Left lung (tissue), 14 donors: ENCODE measurements at places on chromosomes 11 and 22. TPM values are rescaled to one million over a fixed set of nuclear protein-coding genes. Genes with fewer than 3 reads are reported as not detected.

DNA sequence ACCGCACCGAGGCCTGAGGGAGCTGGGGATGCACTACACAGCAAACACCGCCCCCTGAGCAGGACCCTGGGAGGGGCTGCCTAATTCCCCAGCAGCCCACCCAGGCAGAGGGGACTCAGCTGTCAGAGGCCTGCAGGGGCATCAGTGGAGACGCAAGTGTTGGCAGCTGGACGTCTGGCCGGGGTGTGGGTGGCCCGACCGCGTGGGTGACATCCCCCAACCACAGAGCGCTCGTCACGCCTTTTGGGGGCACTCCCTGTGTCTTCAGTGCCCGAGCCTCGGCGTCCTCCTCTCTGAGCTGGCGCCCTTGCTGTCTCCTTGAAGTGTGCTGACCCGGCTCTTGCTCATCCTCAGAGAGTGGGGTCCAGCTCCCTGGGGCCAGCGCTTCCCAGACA lies 150.2 kb downstream of the BRD1 start:
- H3K4me3 ChIP-seq: no peak overlapping the region
- H3K36me3 ChIP-seq: no peaks in the 10 kb centered on the region
- H3K27ac ChIP-seq: no peak overlapping the region

DNA sequence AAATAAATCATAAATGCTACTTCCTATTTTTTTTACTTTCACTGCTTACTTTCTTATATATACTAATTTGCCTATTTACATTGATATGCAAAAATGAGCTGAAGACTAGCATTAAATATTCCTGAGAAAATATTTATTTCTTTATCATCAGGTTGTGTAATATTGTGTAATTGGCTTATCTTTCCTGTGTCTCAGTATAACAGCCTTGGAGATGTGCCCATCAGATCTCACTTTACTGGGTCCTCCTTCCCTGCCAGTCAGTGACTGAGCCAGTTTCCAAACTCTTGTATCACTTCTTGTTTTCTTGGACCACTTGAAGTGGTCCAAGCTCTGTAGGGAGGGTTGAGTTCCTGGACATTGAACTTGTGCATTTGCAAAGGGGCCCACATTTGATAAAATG lies 900.0 kb downstream of the LUZP2 start:
- no peak overlapping the region for H3K27ac ChIP-seq
- no peaks in the 10 kb centered on the region for H3K4me1 ChIP-seq
- no peak overlapping the region for H3K4me3 ChIP-seq
- no peak for DNase-seq
- H3K36me3 ChIP-seq: no peaks in the 10 kb centered on the region
- no peaks in the 10 kb centered on the region for H3K27me3 ChIP-seq

GRCh38 chr22:44505796-44506354 lies 7.8 kb upstream of the RTL6 start:
- no peak overlapping the region for H3K4me3 ChIP-seq
- no peaks in the 10 kb centered on the region for H3K4me1 ChIP-seq
- DNase-seq: no peak

GRCh38 chr11:82976786-82977185 lies 75.2 kb downstream of the DDIAS start:
- no peak for DNase-seq
- no peaks in the 10 kb centered on the region for H3K4me1 ChIP-seq
- H3K27ac ChIP-seq: no peak overlapping the region
- H3K36me3 ChIP-seq: peaks cover 3% of the 10 kb centered on the region
- H3K27me3 ChIP-seq: no peaks in the 10 kb centered on the region
- no peak overlapping the region for H3K4me3 ChIP-seq

GRCh38 chr22:22855617-22856308 lies 31.9 kb upstream of the IGLL5 start:
- H3K4me1 ChIP-seq: no peaks in the 10 kb centered on the region
- no peak overlapping the region for H3K4me3 ChIP-seq
- peaks cover 54% of the 10 kb centered on the region for H3K27me3 ChIP-seq
- no peak overlapping the region for H3K27ac ChIP-seq
- no peak for DNase-seq

- no peak overlapping the region for H3K27ac ChIP-seq
- no peaks in the 10 kb centered on the region for H3K27me3 ChIP-seq
Observed at GRCh38 chr11:111727431-111727830, 38.8 kb downstream of the PPP2R1B start.

DNA sequence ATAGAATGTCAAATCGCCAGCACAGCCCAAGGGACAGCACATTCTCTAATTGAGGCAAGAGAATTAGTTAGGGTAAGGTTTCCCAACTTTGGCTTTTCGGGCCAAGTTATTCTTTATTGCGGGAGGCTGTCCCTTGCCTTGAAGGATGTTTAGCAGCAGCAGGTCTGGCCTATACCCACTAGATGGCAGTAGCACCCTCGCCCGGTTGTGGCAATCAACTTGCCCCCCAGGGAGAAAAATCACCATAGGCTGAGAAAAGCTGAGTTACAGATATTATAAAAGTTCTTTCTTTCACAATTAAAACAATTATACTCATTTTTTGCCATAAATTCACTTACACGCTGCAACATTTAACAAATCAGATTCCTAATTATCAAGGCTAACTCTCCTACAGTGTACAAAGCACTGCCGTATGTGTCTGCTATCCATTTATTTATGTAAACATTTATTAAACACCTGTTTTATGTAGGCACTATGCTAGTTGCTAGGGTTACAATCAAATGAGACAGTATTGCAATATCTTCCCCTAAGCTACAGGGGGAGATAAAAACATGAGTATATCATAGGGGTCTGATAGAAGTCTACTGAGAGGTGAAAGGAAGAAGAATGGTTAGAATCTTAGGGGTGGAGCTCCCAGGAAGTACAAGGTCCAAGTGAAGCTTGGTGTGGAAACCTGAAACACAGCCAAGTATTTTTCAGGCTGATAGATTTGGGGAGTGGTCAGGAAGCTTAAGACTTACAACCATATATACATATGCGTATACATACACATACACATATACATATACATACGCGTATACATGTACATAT lies 452.3 kb downstream of the RAB38 start:
- DNase-seq: no peak
- no peaks in the 10 kb centered on the region for H3K36me3 ChIP-seq
- H3K27me3 ChIP-seq: no peaks in the 10 kb centered on the region
- no peak overlapping the region for H3K4me3 ChIP-seq
- no peak overlapping the region for H3K27ac ChIP-seq

DNA sequence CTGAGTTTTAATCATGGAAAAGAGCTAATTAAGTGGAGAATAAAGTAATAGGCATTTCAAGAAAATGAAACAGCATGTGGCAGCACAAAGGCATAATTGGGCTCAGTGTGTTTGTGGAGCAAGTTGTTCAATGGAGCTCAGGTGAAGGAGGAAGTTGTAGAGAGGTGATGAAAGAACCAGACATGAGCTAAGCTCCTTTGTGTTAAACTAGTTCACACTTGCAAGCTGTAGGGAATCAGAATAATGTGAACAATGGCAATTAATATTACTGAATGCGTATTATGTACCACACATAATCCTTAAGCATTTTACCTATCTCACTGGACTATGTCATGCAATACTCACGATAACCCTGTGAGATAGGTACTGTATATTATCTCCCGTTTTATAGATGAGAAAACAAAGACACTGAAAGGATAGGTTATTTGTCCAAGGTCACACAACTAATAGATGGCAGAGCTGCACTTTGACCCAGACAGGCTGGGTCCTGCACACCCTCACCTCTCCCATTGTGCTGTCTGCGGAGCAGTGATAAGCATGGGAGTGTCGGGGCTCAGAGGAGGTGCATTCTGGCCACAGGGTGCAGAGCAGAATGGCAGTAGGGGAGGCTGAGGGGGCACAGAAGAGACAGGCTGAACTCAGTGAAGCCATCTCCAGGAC lies 8.9 kb downstream of the OLFML1 start:
- DNase-seq: no peak
- no peak overlapping the region for H3K4me3 ChIP-seq
- no peak overlapping the region for H3K27ac ChIP-seq

DNA sequence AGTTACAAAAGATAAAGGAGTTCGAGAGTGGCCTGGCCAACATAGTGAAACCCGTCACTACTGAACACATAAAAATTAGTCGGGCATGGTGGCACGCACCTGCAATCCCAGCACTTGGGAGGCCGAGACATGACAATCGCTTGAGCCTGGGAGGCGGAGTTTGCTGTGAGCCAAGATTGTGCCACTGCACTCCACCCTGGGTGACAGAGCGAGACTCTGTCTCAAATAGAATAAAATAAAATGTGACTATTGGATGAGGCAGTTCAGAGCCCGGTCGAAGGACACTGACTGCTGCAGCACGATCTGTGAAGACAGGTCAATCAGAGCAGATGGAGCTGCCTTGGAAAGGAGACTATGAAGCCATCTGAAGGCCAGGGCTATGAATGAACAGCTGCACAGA lies 37.7 kb upstream of the ANO1 start:
- H3K36me3 ChIP-seq: no peaks in the 10 kb centered on the region
- no peak for DNase-seq
- H3K4me3 ChIP-seq: no peak overlapping the region
- H3K4me1 ChIP-seq: no peaks in the 10 kb centered on the region
- H3K27ac ChIP-seq: no peak overlapping the region

GRCh38 chr11:108906826-108907225 lies 242.0 kb downstream of the DDX10 start:
- no peak overlapping the region for H3K27ac ChIP-seq
- H3K27me3 ChIP-seq: no peaks in the 10 kb centered on the region
- no peak for DNase-seq
- H3K4me1 ChIP-seq: no peaks in the 10 kb centered on the region
- no peak overlapping the region for H3K4me3 ChIP-seq

- H3K27ac ChIP-seq: no peak overlapping the region
- no peaks in the 10 kb centered on the region for H3K27me3 ChIP-seq
- H3K4me3 ChIP-seq: no peak overlapping the region
- no peaks in the 10 kb centered on the region for H3K4me1 ChIP-seq
- no peak for DNase-seq
Observed at GRCh38 chr11:3367221-3367620, 11.7 kb downstream of the ZNF195 start.

DNA sequence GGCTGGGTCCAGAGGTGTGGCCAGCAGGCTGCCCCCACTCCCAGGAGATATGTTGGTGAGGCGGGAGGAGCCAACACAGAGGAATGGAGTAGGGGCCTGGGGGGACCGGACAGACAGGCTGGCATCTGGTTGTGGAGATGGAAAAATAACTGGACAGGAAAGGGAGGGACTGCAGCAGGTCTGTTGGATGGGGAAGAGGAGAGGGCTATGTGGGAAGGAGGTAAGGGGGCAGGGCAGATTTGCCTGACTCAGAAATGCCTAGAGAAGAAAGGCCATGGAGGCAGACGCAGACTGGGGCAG lies 160.4 kb downstream of the TRIM29 start:
- H3K27me3 ChIP-seq: no peaks in the 10 kb centered on the region
- no peaks in the 10 kb centered on the region for H3K4me1 ChIP-seq
- no peak overlapping the region for H3K27ac ChIP-seq
- no peaks in the 10 kb centered on the region for H3K36me3 ChIP-seq
- H3K4me3 ChIP-seq: no peak overlapping the region
- DNase-seq: no peak

DNA sequence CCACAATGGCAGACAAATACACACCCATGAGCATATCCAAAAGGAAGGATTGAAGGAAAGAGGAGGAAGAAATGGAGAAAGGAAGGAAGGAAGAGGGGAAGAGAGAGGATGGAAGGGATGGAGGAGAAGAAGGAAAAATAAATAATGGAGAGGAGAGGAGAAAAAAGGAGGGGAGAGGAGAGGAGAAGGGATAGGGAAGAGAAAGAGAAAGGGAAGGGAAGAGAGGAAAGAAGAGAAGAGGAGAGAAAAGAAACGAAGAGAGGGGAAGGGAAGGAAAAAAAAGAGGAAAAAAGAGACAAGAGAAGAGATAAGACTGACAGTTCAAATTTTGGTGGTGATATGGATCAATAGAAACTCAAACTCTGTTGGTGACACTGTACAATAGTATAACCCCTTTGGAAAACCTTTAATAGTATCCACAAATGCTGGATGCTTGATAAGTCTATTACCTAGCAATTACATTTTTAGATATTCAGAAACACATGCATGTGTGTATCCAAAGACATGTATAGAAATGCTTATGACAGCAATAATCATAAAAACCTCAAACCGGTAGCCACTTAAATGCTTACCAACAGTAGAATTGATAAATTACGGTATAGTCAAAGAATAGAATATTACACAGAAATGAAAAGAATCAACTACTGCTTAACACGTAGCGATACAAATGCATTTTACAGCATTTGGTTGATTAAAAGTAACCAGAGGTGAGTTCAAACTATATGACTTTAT lies 1.2 kb upstream of the HBD start:
- H3K27ac ChIP-seq: no peak overlapping the region
- H3K36me3 ChIP-seq: no peaks in the 10 kb centered on the region
- no peaks in the 10 kb centered on the region for H3K4me1 ChIP-seq
- no peaks in the 10 kb centered on the region for H3K27me3 ChIP-seq

GRCh38 chr11:27018902-27019529 lies 21.6 kb upstream of the BBOX1 start:
- no peak overlapping the region for H3K27ac ChIP-seq
- no peak overlapping the region for H3K4me3 ChIP-seq
- no peaks in the 10 kb centered on the region for H3K36me3 ChIP-seq
- H3K4me1 ChIP-seq: no peaks in the 10 kb centered on the region
- DNase-seq: no peak

DNA sequence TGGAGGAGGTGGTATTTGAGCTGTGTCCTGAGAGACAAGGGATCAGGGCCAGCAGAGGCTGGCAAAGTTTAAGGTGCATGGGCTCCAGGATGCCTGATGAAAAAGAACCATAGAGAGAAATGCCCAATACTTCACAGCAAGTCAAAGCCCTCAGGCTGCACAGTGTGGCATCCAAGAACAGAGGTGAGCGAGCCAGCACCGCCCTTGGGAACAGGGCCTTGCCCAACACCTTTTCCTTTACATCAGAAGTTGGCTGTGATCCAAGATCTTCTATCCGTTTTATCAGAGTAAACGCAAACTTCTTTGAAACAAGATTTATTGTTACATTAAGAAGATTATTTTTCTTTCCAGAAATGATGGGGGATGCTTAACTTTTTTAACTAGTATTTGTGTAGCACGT lies 1.4 kb downstream of the B3GNT6 start:
- no peak for DNase-seq
- no peak overlapping the region for H3K27ac ChIP-seq
- H3K4me3 ChIP-seq: no peak overlapping the region
- H3K4me1 ChIP-seq: peaks cover 14% of the 10 kb centered on the region

DNA sequence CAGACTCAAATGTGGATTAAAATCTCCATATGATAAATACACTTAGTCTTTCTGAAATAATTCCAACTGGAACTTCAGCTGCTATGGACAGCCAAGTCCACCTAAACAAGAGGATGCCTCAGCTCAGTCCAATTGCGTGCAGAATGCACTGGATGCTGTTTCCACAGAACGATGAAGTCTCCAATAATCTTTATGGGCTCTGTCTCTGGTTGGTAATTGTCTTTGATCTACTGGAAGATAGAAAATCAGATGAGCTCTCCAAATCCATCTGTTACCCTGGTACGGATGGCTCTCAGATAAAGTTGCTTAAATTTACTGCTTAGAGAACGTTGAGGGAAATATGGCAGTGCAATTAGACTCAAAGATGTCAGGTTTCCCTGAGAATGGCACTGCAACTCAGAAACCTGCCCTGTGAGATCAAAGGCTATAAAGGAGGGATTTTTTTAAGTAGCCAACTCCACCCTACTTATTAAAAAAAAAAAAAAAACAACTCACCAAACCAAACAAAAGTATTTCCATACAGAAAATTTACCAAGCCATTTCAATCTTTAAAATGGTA lies 859 bp upstream of the BIRC3 start:
- no peak overlapping the region for H3K4me3 ChIP-seq
- no peak for DNase-seq
- peaks cover 9% of the 10 kb centered on the region for H3K4me1 ChIP-seq
- H3K36me3 ChIP-seq: no peaks in the 10 kb centered on the region
- no peaks in the 10 kb centered on the region for H3K27me3 ChIP-seq

Gene C11orf42
- not detected for total RNA-seq

Gene SLC5A4
- 0.73 TPM for total RNA-seq

Gene PKP3
- total RNA-seq: 43.3 TPM

Gene KDM4D
- total RNA-seq: 0.39 TPM

Gene SHISA8
- not detected for total RNA-seq

Gene OR51I1
- not detected for total RNA-seq
